Skin of body (tissue), 3 donors: ENCODE measurements at places on chromosomes 5 and 9.

DNA sequence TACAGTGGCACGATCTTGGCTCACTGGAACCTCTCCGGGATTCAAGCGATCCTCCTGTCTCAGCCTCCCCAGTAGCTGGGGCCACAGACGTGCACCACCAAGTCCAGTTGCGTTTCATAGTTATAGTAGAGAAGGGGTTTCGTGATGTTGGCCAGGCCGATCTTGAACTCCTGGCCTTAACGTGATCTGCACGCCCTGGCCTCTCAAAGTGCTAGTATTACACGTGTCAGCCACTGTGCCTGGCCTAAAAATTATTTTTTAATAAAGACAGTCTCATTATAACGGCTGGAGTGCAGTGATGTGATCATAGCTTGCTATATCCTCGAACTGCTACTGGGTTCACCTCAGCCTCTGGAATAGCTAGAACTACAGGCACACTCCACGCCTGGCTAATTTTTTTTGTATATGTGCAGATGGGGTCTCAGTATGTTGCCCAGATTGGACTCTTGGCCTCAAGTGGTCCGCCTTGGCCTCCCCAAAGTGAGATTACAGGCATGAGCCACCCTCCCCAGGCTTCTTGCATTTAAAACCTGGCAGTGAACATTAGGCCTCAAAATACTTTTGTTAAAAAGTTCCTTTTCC, 4.4 kb downstream of the NPM1 start:
- no peak for DNase-seq

DNA sequence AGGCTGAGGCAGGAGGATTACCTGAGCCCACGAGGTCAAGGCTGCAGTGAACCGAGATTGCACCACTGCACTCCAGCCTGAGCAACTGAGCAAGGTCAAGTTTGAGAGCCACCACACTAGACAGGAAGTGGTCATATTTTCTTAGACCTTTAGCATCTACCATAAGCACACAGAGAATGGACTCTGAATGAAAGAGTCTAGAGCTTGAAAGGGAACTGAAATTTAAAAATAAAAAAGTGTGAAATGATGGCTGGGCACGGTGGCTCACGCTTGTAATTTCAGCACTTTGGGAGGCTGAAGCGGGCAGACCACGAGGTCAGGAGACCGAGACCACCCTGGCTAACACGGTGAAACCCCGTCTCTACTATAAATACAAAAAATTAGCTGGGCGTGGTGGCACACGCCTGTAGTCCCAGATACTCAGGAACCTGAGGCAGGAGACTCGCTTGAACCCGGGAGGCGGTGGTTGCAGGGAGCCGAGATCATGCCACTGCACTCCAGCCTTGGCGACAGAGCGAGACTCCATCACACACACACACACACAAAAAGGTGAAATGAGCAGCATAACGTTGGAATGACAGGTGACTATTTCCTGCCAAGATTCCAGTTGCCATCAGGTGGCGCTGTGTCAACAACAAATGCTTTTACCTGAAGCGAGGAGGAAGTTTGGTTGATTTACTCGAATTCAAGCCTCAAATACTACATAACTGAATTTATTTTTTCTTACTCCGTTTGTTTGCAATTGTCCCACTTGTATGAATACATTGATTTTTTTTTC, 21.3 kb upstream of the AK3 start:
- peak; percentile 47 for DNase-seq

- DNase-seq: no peak
These were observed 175.9 kb downstream of the MAN2A1 start for GRCh38 chr5:109865637-109866036.

GRCh38 chr9:110355911-110356310, 18.2 kb upstream of the TXNDC8 start:
- no peak for DNase-seq

DNA sequence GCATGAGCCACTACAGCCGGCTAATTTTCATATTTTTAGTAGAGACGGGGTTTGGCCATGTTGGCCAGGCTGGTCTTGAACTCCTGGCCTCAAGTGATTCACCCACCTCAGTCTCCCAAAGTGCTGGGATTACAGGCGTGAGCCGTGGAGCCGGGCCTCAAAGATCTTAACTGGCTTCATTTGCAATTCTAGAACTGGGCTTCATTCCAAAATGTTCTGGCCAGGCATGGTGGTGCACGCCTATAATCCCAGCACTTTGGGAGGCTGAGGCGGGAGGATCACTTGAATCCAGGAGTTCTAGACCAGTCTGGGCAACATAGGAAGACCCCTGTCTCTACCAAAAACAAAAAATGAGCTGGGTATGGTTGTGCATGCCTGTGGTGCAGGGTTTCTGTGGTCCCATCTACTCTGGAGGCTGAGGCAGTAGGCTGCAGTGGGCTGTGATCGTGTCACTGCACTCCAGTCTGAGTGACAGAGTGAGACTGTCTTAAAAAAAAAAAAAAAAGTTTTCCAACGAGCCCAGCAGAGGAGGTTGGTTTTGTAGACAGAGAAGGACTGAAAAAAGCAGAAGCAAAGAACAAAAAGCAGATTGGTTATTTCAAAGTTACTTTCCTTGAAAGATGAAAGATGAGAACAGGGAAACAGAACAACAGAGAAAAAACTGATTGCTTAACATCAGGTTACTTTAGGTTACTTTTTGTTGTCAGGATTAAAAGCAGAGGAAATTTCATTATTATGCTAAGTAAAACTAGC, 78.2 kb downstream of the ANKRD55 start:
- DNase-seq: no peak

DNA sequence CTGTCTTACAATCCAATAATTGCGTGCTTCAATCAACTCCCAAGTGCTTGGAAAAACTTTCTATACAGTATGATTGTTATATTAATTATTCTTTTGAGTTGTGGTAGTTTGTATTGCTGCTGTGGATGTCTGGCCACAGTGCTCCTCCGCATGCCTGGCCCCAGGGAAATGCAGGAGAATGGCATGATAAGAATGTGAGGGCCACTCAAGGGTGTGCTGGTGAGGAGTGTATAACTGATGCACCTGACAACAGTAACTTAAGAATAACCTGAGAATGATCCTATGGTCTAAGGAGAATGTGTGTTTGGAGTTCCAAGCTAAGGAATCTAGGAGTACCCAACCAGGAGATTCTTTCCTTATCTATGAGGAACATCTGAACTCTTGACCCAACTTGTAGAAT, 152.9 kb upstream of the APC start:
- no peak for DNase-seq

DNA sequence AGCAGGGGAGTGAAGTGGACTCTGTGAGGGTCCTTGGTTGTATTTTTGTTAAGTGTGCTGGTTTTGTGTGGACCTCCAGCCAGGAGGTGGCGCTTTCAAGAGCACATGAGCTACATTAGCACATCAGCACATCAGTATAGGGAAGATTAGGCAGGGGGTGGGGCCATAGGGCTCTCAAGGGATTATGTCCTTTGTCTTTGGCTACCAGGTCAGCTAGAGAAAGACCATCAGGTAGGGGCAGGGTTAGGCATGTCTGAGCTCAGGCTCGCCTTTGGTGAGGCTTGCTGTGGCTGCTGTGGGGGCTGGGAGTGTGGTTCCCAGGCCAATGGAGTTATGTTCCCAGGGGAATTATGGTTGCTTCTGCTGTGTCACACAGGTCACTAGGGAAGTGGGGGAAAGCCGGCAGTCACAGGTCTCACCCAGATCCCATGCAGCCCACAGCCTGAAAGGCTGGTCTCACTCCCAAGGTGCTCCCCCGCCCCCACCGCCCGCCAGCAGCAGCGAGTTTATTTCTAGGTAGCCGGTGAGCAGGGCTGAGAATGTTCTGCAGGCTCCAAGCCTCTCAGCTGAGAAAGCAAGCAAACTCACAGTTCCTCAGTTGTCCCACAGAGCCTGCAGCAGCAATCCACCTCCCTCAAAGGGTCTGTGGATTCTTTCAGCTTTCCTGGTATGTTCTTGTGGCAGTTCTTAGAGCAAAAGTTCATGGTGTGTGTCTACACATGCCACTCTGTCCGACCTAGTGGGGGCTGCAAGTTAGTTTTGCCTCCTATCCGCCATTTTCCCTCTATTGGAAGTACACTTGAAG, 13.7 kb downstream of the OR1J1 start:
- no peak for DNase-seq

- no peak for DNase-seq
These were observed 275.0 kb upstream of the SGCD start for GRCh38 chr5:156051972-156052371.

DNA sequence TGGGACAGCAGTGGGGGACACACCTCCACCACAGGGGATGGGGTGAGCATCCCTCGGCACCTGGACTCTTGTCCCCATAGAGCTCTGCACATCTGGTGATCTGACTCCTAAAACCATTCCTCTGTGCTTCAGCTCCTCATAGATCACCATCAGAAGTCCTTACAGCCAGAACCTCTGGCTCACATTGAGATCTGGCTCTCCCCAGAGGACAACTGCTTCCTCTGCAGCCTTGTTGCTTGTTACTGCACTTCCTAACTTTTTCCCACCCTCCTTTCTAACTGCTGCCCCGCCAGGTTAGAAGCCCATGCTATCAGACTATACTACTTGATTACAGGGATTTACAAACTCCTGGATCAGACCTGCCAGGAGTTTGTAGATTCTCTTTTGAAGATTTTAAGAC, 64.5 kb downstream of the ARSB start:
- peak; percentile 26 for DNase-seq

DNA sequence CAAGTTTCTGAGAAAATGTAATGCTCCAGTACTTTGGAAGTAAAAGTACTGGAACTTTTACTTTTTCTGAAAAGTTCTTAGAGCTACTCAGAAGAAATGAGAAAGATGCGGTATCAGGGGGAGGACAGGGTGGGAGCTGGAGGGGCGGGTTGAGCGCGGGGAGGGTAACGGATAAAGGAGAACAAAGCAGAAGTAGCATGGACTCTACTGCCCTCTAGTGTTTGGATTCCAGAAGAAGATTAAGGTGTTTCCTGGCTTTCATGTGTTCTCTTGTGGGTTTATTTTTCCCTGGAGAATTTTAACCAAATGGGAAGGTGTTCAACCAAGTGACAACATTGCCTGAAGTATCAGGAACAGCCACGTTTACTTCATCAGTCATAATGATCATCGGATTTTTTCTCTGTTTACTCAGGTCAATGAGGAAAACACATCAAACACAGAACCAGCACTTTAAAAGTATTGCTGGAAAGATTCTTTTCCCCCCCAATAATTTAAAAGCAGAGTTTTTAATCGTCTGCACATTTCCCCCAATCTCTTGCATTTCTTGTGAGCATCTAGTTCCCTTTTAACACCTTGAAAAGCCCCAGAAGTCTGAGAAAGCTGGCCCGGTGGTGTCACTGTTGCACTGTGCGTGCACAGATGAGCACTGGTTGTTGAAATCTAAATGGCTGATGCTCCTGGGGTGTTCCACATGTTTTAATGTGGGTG, 190.6 kb downstream of the MPDZ start:
- DNase-seq: peak; percentile 41

DNA sequence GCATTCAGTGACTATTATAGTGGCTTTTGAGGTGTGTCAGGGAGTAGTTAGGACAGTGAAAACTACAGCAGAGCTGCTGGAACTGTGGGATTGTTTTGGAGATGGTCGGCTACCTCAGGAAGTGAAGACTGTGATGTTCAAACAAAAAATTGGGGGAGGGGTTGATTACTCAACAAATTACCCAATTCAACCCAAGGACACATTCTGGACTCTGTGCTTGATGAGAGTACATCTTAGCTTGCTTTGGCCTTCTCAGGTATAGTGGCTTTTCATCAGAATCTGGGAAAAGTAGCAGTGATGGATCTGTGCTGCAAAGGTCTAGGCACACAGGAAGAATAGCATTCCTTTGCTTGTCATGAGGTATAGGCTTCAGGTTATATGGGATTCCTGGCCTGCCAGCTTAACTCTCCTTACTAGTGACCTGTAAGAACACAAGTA, 47.0 kb downstream of the SLC44A1 start:
- no peak for DNase-seq

DNA sequence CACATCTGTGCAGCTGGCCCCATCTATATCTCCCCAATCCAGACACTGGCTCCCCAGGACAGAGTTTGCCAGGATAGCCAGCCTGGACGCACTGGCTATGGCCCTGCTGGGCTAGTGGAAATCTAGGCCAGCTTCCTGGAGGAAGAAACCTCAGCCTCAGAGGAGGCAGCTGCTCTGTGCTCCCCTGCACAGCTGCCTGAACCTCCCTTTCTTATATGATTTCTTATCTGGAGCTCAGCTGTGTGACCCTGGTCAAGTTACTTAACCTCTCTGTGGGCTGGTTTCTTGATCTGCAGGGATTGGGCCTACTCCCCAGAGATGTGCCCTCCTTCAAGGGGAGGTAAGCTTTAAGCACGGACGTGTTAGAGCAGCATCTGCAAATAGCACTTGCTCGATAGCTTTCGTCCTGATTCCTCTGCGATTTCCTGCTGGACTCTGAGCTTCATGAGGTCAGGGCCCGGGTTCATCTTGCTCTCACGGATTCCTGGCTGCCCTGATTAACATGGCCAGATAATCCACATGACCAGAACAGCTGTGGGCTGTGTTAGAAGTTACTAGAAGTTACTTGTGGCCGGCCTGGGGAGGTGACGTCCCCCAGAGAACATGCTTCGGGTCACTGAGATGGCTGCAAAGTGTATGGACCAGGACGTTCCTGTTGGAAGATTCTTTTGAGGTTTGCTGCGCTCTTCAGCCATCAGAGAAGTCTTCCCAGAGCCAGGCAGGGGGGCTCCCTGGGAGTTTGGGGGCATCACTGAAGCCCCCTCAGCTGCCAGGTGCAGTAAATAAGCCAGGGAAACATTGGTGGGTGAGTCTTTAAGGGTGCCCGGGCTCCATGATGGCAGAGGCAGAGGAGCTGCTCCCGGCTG, 14.5 kb downstream of the C9orf50 start:
- DNase-seq: no peak

DNA sequence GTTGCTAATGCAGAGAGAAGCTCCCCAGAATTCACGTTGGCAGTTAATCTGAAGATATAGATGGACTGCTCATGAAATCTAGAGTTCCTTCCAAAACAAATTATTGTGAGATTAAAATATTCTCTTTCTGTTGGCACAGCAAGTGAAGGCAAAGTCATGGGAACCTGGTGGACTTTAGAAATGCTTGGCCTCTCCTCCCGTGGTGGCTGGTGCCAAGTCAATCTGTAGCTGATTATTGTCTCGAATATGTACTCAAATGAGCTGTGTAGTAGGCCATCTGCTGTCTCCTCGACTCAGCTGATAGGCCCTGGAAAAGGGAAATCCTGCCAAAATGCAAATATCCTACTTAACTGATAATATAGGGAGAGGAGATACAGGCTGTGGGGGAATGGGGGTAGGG, 69.3 kb downstream of the DAPK1 start:
- peak; percentile 53 for DNase-seq

DNA sequence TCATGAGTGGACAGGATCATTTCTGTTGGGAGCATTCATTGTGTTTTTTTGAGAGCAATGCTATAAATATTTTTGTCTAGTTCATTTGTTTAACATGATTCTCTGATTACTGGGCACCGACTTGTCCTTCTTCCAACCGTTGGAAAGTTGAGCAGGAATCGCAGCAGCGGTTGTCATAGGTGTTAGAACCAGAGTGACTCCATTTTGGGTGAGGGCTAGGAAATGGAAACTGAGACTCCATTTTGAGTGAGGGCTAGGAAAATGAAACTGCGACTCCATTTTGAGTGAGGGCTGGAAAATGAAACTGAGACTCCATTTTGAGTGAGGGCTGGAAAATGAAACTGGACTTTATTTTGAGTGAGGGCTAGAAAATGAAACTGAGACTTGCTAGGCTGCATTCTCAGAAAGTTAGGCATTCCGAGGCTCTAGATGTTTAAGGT, 100.6 kb downstream of the ICE1 start:
- no peak for DNase-seq

GRCh38 chr5:130106480-130106879, 202.2 kb downstream of the CHSY3 start:
- DNase-seq: no peak

- no peak for DNase-seq
These were observed 85.2 kb downstream of the SHC3 start for GRCh38 chr9:89093201-89093975.
